ENCODE measurements at places on chromosomes 12 and 14.

GRCh38 chr14:63853831-63854293 is 1.1 kb downstream of the SYNE2 start:
- peak; percentile 66 for DNase-seq

GRCh38 chr14:78633752-78634151 is 463.6 kb downstream of the NRXN3 start:
- DNase-seq = no peak

- DNase-seq = no peak
Measured at GRCh38 chr14:51521764-51522163, 129.9 kb upstream of the FRMD6 start.

DNA sequence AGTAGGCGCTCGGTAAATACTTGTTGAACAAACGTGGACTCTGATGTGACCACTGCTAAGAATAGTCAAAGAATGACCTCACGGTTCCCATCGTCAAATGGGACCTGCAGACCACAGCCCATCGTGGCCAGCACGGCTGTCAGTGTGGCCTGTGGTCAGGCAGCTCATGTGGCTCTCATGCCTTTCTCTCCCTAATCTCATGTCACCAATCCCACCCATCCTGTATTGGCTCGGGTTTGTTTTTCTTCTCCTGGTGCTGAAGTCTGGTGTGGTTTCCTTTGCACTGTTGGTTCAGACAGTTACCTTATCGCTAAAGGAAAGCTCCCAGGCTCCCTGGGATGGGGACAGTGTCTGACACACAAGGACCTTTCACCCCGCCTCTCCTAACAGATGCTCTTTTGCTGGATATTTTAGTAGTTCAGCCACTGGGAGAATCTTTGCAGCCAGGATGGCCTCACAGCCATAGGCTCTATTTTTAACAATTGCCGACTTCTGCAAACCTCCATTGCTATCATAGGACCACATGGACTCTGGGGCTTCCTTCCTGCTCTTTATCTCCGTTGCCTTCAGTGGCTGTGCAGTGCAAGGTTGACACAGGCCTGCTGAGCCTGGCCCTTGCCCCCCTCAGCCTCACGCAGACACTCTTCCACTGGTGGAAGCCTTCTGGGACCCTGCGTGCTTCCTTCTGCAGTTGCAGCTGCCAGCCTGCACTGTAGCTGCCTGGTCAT is 293.1 kb upstream of the FKBP4 start:
- DNase-seq = no peak

- DNase-seq = no peak
Measured at GRCh38 chr12:20404576-20405346, 36.4 kb downstream of the PDE3A start.

DNA sequence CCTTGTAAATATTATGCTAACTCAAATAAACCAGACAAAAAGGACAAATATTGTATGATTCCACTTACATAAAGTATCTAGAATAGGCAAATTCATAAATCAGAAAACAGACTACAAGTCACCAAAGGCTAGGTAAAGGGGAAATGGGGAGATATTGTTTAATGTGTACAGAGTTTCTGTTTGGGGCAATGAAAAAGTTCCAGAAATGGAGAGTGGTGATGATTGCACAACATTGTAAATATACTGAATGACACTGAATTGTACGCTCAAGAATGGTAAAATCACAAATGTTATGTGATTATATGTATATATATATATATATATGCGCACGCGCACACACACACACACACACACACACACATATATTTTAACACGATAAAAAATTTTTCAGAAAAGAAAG is 182.5 kb downstream of the SLC2A13 start:
- no peak for DNase-seq

- peak; percentile 88 for DNase-seq
Measured at GRCh38 chr12:111434680-111435338, 29.1 kb downstream of the SH2B3 start.

GRCh38 chr14:105206873-105207272 is 25.8 kb upstream of the NUDT14 start:
- DNase-seq = no peak

GRCh38 chr12:116878567-116879508 is 2.4 kb downstream of the HRK start:
- DNase-seq = no peak

DNA sequence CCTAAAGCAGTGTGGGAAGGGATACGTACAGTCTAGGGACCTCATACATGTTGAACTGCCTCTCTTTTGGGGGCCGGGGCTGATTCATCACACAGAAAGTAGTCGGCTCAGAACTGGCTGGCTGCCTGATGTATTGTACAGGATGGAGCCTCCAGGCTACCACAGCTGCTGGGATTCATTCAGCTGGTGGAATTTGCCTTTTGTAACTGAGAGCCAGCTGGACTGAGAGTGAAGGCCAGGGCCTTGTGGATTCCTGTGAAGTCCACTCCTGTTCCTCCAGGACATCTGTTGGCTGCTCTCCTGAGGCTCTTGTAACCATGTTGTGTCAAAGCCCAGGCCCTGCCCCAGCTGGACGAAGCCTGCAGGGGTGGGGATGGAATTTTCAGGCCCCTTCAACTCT is 116.3 kb upstream of the PRICKLE1 start:
- DNase-seq = no peak

GRCh38 chr14:64184103-64184729 is 110.0 kb downstream of the ESR2 start:
- DNase-seq = no peak

- peak; percentile 68 for DNase-seq
Measured at GRCh38 chr12:56119361-56119796, 1.3 kb downstream of the ZC3H10 start.

DNA sequence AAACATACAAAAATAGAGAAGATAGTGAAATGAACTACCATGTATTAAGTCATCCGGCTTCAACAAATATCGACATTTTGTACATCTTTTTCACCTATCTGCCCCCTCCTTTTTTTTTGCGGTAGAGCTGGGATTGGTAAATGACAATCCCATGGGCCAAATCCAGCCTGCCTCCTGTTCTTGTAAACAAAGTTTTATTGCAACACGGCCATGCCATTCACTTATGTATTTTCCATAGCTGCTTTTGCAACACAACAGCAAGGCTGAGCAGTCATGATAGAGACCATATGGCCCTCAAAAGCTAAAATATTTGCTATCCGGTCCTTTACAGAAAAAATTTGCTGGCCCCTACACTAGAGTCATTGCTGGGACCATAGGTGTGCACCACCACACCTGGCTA is 58.1 kb upstream of the PLEKHG3 start:
- no peak for DNase-seq

GRCh38 chr14:33736299-33736825 is 214.5 kb downstream of the EGLN3 start:
- DNase-seq = no peak

DNA sequence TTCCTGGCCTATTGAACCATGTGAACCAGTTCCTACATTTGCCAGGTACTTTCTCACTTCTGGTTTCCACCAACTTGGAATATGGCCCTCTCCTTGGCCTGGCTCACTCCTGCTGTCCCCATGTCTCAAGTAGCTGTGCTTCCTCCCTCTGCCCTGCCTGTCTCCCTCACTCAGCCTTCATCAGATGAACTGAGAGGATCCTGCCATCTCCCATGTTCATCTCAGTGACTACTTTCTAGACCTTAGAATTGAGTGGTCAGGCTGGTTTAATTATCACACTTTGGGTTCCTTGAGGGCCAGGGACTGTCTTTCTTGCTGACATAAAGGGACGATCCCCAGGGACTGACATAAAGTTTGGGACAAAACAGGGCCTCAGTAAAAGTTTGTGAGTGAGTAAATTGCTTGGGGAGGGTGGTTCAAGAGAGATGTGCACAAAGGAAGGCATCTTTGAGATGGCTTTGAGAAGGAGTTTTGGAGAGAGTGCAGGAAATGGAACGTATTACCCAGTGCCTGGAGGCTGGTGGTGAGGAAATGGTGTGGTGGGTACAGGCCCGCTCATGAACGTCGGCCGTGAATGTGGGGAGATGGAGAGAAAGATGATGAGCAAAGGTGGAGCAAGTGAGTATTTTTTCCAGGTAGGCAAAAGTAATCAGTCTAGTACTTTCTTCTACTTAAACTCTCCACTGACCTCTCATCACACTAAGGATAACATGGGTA is 20.8 kb downstream of the DYRK2 start:
- no peak for DNase-seq

- DNase-seq = no peak
Measured at GRCh38 chr12:126219654-126220279, 1154.5 kb downstream of the AACS start.

DNA sequence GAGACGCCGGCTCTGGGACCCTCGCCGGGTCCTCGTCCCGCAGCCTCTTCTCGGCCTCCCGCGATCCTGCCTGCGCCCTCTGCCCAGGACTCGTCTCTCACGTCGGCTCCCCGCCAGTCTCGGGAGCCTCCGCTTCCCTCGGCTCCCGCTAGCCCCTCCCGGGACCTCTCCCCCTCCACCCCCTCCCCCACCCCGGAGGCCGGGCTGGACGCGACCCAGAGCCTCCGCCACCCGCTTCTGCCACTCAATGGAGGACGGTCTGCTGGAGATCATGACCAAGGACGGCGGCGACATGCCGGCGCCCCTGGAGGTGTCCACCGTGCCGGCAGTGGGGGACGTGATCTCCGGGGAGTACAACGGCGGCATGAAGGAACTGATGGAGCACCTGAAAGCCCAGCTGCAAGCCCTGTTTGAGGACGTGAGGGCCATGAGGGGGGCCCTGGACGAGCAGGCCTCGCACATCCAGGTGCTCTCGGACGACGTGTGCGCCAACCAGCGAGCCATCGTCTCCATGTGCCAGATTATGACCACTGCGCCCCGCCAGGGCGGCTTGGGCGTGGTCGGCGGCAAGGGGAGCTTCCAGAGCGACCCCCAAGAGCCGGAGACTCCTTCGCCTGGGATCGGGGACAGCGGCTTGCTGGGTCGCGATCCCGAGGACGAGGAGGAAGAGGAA is 568 bp downstream of the CCDC184 start:
- peak; percentile 66 for DNase-seq

DNA sequence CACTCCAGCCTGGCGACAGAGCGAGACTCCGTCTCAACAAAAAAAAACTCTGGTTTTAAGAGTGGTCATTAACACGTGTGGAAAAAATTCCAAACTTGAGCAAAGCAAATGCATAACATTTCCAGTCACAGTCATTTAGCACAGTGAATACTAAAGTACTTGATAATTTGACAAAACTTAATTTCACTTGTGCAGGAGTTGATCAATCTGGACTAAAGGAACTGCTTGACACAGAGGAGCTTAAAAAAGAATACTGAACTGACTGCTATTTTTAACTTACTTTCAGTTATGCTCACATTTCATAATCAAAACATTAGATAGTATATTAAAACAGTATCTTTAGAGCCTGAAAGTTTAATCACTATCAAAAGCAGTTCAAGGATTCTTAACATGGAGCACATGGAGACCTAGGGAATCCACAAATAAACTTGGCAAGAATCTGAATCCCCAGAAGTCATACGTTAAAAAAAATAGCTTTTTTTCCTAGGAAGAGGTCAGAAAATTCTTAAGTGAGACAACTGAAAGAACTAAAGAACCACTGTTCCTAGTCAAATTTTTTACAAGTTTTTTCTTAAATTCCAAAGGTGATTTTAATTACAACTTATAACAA is 7.4 kb downstream of the UBE2N start:
- no peak for DNase-seq

- DNase-seq = no peak
Measured at GRCh38 chr12:68332728-68333630, 817 bp upstream of the MDM1 start.

GRCh38 chr12:67747869-67748742 is 99.6 kb downstream of the DYRK2 start:
- DNase-seq = no peak

DNA sequence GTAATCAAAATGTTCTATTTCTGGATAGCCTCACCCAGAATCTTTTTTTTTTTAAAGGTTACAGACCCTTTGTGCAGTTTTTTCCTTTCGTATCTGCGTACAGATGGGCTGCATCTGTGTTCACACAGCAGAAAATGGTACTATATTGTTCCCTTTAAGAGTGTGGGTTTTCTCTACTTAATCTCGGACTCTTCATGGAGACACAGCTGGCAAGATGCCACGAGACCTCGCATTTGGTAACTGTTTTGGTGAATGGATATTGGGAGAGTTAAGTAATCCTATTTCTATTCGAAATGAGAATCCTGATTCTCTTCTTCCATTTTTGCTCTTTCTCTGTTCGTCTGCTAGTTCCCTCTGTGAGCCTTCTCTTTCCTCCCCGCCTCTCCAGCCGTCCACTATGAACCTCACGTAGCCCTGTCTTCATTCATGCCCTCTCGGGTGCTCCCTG is 85.7 kb downstream of the SAMD4A start:
- DNase-seq = no peak

DNA sequence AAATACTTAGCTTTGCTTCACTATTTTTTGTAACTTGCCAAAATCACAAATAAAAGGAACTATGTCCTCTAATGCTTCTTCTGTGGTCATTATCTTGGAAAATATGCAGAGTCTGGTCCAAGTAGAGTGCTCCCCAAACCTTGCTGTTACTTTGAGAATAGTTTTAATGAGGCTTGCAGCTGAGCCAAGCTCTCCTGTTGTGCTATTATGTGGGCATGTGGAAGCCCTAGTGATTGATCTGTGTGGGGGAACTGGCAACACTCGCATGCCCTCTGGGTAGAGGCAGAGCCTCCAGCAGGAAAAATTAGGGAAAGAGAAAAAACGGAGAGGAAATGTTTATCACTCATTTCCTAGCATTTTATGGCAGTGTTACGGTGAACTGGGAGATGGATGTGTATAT is 473.1 kb downstream of the EGLN3 start:
- no peak for DNase-seq

GRCh38 chr12:107330831-107331431 is 237.6 kb upstream of the CRY1 start:
- DNase-seq = no peak

DNA sequence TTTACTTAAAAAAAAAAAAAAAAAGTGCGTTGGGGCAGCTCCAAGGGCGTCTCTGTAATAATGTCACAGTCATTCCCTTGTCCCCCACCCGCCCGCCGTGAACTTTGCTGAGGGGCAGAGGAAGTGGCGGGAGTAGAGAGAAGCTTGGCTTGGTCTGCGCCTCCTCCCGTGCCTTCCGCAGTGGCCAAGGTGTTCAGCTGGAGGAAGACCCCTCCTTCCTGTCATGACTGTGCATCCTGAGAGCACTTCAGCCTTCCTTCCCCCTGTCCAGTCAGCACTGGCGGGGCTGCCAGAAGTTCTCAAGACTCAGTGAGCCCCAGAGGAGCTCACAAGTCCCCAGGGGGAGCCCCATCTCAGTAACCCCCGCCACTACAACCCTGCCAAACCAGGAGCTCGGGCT is 32.2 kb downstream of the AACS start:
- DNase-seq = no peak

DNA sequence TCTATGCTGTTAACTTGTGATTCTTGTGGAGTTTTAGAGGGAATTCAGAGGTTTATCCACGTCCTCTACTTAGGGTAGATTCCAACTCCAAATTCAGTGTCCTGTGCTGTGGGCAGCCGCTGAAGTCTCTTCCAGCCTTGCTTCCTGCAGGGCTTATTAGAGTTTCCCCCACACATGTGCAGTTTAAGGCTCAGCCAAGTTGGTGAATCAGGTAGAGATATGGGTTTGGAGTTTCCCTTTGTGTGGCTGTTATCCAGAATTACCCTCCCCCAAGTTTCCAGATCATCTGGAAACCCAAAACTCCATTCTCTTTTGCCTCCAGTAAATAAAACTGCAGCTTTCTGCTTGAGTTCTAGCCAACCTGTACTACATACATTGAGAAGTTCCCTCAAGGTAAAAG is 853.7 kb downstream of the GALC start:
- DNase-seq = no peak

- DNase-seq = no peak
Measured at GRCh38 chr14:69052181-69052601, 73.1 kb upstream of the ACTN1 start.
